ENCODE measurements at places on chromosomes 3 and 15.

DNA sequence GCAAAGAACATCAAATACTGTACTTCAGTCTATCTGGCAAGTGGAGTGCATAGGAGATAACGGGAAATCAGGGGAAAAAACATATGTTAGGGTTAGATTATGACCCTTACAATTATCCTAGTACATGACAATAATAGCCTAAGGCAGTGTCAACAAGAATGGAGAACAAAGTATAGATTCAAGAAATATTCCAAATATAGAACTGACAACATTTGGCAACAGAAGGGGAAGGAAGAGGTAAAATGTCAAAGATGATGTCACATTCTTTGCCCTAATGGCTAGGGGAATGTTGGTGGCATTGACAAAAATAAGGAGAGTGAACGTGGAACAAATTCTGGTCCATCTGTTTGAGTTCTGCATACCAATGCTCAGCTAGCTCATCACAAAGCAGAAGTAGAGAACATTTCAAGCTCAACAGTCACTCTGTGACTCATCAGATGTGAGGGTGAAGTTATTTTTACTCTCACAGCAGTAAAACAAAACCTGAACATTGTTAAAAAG lies 15.5 kb upstream of the ATP8B4 start:
- no peak for DNase-seq

- no peak for DNase-seq
Observed at GRCh38 chr15:42153874-42154211, 2.6 kb downstream of the PLA2G4F start.

GRCh38 chr3:128950223-128950938 lies 43.5 kb downstream of the CFAP92 start:
- DNase-seq = no peak

DNA sequence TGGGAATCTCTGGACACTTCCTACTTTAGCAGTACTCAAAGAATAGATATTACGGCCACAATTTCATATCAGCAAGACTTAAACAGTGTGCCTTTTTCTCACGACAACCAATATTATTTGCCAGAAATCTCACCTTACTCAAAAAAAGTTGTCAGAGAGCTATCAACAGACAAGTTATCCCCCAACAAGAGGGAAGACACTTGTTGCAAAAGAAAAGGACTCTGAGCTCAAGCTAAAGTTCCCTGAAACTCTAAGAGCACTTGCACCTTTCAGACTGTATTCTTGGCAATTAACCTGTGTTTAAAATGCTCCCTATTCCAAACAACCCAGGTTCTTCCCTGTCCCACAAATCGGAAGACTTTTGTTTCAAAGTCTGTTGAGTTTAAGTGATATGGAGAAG lies 4.5 kb downstream of the LRIG1 start:
- DNase-seq = no peak

GRCh38 chr3:171446801-171447578 lies 13.2 kb downstream of the TNIK start:
- no peak for DNase-seq

DNA sequence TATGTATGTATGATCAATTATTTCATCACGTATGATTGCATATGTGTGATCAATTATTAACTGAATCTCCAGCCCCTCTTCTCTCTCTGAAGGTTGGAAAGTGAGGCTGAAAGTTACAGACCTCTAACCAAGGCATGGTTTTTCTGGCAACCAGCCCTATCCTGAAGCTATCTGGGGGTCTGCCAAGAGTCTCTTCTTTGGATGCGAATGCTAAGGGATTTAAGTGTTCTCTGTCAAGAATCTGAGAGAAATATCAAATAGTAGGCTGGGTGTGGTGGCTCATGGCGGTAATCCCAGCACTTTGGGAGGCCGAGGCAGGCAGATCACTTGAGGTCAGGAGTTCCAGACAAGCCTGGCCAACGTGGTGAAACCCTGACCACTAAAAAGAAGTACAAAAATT lies 8.1 kb downstream of the NKTR start:
- no peak for DNase-seq

- no peak for DNase-seq
Observed at GRCh38 chr15:79978655-79979514, 7.9 kb upstream of the BCL2A1 start.

- DNase-seq = no peak
Observed at GRCh38 chr3:87390353-87390752, 114.0 kb upstream of the POU1F1 start.

GRCh38 chr15:41996921-41997592 lies 23.8 kb downstream of the PLA2G4E start:
- no peak for DNase-seq

- no peak for DNase-seq
Observed at GRCh38 chr3:36060950-36061349, 319.4 kb upstream of the STAC start.

GRCh38 chr15:67097930-67098740 lies 32.7 kb downstream of the SMAD3 start:
- DNase-seq = no peak

DNA sequence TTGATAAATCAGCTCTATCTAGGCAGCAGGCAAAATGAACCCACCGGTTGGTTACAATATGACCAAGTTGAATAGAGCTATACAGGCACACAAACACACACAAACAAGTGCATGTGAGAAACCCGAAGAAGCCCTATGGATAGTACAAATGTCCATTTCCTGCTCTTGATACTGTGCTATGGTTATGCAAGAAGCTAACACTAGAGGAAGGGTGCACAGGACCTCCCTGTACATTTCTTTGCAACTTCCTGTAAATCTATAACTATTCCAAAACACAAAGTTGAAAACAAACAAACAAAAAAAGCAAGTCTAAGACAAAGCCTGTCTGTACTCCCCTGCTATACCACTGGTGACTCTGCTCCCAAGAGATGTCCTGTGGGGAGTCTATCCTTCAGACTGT lies 8.2 kb upstream of the FAM240A start:
- no peak for DNase-seq

DNA sequence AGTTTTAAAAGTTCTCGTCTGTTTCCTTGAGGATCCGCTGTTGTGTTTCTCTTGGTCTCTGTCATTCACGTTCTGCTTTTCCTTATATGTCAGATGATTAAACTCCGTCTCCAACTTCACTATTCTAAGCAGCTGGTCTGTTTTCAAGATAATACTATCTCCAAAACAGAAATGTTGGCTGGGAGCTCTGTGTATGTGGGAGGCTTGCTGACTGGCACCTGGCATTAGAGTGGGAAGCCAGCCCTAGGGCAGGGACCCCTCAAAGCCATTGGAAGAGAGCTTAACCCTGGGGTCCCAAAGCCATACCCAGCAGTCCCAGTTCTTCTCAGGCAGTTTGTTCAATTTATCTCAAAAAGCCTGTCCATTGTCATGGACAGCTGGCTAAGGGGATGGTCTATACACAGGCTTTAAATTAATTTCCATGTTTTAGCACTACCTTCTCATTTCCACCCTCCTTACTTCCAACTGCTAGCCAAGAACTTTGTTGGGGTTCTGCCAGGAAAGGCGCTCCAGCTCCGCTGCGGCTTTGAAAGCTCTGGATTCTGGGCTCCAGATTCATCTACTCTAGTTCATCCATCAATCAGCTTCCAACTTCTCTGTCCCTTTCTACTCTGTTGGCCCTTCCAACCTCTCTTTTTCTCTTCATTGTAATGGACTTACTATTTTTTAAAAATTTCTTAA lies 9.2 kb downstream of the BTBD1 start:
- DNase-seq = no peak

GRCh38 chr3:177552051-177552450 lies 354.8 kb upstream of the TBL1XR1 start:
- no peak for DNase-seq

DNA sequence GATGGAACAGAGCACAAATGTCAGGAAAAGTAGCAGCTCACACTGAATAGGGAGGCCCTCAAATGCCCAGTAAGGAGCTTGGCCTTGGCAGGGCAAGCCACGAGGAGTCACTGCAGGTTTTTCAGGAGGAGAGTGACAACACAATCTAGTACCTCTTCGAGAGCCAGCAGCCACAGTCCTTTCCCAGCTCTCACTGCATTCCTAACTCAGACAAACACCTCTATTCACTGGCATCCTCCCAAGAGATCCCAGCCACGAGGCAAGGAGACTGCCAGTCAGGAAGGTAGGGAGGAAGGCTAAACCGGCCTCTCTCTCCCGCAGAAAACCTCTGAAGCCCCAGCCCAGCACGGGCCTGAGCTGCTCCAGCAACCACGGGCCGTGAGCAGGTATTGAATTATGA lies 146.0 kb upstream of the SMAD3 start:
- no peak for DNase-seq

DNA sequence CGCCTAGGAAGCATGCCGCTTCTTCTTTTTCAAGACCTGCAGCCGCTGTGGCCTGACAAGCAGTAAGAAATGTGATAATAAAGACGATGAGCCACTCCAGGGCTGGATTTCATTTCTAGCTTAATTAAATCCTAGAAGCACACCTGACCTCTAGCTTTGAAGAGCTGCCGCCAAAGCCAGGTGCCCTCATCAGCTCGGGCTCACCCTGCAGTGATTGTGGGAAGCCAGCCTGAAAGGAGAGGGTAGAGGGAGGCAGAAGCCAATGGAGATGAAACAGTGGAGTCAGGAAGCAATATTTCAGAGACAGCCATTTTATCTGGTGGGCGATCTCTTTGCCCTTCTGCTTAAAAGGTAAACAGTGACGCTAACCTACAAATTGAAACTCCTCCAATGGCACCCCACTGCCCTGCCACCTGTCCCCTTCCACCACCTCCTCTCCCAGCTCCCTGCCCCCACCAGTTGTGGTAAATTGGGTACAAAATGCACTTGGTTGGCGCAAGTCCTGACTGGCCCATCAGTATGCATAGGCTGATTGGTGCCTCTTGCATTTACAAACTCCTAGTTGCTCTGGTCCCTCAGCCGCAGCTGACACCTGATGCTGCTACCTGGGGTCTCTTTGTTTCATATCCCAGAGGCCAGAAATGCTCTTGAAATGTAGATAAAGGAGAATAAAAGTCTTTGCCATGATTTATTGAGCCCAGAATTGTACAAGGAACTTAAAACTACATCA lies 385.3 kb downstream of the PDCD6IP start:
- DNase-seq = no peak

GRCh38 chr3:131047582-131047981 lies 20.9 kb downstream of the NEK11 start:
- DNase-seq = no peak

GRCh38 chr3:169869484-169870220 lies at the start of gene LRRC31:
LRRC31 (minus strand) TSS chr3:169869935; CDS start chr3:169869807, 128 bp downstream.
- no peak for DNase-seq

DNA sequence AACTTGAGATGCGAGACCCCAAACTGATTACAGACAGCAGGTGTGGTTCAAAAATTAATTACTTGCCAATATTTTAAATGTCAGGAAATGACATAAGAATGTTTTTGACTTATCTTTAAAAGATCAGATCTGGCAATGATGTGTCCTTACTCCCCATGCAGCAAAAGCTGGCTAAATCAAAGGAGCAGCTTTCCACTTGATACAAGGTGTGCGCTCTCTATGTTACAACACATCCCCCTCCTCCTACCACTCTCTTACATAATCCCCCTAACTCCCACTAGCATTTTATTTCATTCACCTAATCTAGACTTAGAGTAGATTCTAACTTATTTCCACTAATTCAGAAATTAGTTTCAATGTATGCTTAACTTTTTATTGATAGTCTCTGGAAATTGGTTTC lies 609.0 kb downstream of the GRM7 start:
- no peak for DNase-seq

DNA sequence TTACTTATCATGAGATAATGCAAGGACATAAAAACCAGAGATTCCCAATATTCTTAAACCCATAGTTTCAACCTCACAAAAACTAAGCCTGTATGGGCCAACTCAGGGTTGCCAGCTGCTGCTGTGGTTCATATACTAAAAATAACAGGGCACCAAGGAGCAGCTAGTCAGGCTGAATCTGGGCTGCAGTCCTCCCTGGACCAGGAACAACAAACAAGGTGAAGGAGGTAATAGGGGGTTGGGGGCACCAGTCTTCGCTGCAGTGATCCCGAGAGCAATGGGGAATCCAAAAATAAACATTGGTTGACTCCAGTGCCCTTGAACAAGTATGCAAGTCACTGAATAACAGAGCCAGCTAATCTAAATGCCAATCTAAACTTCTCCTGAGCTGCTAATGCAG lies 108.9 kb downstream of the MECOM start:
- no peak for DNase-seq

- DNase-seq = no peak
Observed at GRCh38 chr15:99438224-99438585, 127.6 kb upstream of the MEF2A start.

Data from stimulated activated CD8-positive, alpha-beta memory T cell treated with anti-CD3 and anti-CD28 coated beads, Interleukin-2, amount 100 ng/mL, for 1 hour (primary cell).